DMS153 (cell line): ENCODE measurements at places on chromosomes 12 and 14.
A peak's percentile ranks its signal among the peaks of the same experiment; 100 is the strongest.

DNA sequence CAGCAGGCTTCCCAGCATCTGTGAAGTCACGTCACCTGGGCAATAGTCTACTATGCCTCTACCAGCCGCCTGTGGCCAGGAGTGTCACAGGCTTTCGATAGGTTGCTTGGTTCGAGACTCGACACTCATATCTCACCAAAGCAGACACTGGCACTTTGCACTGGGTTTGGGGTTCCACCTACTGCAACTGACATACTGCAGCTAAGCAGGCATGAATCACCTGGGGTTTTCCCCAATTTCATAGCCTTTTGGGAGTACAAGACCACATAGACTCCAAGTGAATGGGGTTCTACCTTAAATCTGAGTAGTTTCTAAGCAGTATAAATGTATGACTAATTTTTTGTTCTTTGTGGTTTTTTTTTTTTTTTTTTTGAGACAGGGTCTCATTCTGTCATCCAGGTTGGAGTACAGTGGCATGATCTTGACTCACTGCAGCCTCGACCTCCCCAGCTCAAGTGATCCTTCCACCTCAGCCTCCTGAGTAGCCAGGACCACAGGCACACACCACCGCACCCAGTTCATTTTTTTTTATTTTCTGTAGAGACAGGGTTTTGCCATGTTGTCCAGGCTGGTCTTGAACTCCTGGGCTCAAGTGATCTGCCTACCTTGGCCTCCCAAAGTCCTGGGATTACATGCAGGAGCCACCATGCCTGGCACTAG is 32.1 kb downstream of the DMAC2L start:
- DNase-seq = no peak

DNA sequence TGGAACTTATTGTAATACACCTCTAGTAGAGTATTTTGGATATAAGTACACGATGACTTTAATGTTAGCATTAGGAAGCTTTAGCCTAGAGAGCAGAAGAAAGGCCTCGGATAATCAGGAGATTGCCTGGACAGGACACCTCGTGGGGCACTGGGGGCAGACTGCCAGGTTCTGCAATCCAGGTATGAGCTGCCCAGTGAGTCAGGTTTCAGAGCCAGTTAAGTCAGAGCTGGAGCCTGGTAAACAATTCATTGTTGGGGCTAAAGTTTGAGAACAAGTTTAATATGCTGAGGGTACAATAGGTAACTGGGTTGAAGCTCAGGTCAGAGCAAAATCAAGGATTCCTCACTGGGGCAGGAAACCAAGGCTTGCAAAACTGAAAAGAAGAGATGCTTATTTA is 107.4 kb downstream of the RERGL start:
- DNase-seq = no peak

DNA sequence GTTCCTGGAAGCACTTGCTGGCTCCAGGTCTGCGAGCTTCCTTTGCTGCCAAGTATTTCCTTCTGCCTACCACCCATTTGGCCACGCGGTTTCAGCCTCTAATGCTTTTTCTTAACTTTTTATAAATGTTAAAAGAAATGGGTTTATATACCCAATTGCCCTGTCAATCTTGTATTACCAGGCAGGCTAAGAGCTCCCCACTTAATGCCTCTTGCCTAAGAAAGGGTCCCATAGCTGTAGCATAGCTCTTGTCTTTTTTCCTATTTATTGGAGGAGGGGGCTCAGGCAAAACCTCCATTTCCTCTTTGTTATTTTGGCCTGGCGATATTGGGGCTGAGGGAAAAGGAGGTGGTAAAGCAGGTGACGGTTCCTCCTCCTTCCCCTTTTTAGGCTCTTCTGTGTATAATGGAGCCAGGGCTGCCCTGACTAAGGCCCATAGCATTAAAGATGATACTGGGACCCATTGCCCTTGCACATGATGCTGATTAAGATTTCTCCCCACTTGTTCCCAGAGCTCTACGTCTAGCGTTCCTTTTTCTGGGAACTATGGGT is 21.6 kb upstream of the BLTP3B start:
- DNase-seq = no peak

DNA sequence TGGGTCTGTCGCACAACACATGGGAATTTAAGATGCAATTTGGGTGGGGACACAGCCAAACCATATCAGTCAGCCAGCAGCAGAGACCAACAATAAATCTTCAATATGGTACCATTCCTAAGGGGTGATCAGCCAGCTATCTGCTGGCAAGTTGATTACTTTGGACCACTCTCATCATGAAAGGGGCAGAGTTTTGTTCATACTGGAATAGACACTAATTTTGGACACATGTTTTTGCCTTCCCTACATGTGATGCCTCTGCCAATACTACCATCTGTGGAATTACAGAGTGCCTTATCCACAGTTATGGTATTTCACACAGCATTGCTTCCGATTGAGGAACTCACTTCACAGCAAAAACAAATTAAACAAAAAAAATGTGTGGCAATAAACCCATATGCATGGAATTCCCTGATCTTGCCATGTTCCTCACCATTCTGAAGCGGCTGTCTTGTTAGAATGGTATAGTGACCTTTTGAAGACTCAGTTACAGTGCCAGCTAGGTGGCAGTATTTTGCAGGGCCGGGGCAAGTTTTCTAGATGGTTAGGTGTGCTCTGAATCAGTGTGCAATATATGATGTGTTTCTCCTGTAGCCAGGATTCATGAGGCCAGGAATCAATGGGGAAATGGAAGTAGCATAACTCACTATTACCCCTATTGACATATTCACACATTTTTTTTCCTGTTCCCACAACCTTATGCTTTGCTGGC is 179.0 kb upstream of the IGF1 start:
- DNase-seq = no peak

DNA sequence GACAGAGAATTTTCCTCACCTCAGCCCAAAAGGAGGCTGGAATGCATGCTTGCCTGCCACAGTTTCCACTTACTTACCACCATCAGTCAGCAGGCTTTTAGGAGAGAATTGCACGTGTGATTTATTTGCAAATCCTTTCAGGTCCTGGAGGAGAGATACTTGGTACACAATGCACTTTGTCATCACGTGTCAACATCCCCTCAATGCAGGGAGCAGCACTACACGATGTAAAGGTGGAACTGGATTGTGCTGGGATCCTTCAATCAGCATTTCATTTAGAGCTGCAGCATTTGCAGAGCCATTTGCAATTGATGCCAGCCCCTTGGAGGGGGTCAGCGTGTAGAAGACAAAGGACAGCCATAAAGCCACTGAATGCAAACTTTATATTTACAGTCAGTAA is 218.1 kb downstream of the GLT1D1 start:
- DNase-seq = peak; percentile 76

- no peak for DNase-seq
These were observed 16.3 kb downstream of the DYNC1H1 start for GRCh38 chr14:101980700-101981099.

- DNase-seq = no peak
These were observed 84.3 kb upstream of the FOXN3 start for GRCh38 chr14:89501381-89501780.

DNA sequence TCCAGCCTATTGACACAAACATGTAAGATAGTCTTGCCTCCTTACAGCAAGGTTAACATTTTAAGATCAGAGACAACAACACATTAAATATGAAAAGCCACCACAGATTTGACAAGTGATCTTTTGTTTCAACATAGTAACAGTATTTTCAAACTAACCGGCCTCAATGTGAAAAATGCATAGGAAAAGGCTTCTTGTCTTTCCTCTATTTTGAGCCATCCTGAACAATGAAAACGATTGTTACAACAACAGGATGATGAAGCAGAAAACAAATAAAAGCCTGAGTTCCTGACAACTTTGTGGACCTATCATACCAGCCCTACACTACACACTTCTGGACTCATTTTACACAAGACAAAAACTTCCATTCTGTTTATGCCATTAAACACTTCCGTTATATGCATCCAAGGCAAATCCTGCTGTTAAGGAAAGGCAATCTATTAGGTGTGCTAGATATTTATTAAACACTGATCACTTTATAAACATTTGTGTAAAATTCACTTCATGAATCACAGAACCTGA is 37.3 kb downstream of the BAZ1A start:
- no peak for DNase-seq

DNA sequence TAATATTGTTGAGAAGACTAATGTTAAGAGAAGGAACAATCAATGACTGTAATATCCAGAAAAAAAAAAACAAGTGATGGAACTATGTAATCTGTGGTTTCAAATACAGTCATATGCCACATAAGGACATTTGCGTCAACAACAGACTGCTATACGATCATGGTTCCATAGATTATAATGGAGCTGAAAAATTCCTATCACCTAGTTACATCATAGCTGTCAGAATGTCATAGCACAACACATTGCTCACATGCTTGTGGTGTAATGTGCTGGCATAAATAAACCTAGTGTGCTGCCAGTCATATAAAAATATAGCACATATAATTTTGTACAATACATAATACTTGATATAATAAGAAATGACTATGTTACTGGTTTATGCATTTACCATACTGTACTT is 653.5 kb downstream of the TRHDE start:
- no peak for DNase-seq

DNA sequence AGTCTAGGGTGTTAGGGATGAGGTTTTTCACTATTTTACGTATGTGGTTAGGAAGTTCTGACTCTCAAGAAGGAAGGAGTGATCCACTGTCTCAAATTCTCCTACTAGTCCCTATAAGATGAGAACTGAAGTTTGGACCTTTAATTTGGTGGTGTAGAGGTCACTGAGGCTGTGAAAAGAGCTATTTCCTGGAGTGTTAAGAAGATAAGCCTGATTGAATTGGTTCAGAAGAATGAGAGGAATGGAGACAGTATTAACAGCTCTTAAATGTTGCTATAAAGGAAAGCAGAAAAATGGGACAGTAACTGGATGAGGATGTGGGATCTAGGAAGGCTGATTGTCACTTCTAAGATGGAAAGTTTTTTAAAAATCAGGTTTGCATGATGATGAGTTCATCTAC is 57.6 kb downstream of the CNTN1 start:
- no peak for DNase-seq

DNA sequence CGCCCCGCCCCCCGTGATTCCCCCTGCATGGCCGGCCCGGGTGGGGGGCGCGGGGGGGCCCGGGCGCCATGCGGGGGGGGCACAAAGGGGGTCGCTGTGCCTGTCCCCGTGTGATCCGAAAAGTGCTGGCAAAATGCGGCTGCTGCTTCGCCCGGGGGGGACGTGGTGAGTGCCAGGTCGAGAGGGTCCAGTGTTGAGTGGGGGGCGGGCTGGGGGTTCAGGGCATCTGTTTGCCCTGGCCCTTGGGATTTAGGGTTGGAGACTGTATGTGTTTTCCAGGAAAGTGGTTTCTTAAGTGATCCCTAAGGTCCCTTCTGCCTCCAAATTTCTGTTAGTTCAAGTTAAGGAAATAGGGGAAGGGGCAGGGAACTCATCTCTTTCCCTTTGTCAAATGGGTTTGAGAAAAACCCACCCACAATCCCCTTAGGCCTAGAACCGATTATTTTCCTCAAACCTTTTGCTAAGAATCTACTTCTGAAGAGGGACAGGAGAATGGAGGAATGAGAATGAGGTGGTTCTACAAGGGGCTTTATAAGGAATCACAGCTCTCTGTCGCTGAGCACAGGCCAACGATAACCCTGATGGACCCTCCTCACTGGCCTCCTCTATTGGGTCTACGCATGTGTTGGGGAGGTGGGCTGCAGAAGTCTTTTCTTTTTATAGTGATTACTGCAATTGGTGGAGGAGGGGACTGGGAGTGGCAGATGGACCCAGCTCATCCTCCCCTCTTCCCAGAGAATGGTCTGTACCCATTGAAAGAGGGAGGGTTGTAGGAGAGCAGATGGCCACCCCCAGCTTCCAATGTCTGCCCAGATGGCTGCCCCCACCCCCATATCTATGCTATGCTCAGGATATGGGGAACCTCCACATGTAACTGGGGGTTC is 834 bp downstream of the ARHGEF25 start:
- DNase-seq = no peak

- no peak for DNase-seq
These were observed 51.1 kb downstream of the MIS18BP1 start for GRCh38 chr14:45201905-45202304.

DNA sequence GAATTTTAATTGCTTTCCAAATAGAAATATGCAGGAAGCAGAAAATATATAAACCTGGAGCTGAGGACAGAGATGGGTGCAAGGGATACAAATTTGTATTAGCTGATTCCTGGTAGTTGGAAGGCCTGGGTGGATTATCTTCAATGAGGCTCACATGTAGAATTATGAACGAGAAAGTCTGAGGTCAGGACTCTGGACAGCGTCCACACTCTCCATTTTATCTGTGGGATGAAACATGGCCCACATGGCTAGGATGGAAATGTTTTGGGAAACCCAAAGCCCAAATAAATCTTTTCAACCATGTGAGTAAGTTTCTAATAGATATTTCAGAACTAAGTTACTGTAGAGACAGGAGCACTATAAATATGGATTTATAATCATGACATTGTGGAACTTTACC is 256.1 kb downstream of the APAF1 start:
- DNase-seq = no peak

DNA sequence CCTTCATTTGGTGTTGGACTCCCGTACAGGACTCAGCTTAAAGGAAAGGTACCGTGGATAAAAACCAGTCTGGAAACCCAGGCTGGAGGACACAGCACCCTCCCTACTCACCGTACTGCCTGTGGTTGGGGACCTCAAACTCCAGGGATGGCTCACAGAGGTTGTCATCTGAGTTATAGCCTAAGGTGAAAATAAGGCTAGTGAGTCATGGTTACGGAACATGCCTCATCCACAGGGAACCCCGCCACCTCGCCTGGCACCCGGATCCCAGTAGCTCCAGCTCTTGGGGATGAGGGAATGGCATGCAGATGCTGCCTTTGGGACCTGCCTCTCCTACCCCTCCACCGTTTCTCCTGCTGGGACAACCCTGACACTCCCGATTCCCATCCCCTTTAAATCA is 36.8 kb upstream of the GPR68 start:
- DNase-seq = no peak

DNA sequence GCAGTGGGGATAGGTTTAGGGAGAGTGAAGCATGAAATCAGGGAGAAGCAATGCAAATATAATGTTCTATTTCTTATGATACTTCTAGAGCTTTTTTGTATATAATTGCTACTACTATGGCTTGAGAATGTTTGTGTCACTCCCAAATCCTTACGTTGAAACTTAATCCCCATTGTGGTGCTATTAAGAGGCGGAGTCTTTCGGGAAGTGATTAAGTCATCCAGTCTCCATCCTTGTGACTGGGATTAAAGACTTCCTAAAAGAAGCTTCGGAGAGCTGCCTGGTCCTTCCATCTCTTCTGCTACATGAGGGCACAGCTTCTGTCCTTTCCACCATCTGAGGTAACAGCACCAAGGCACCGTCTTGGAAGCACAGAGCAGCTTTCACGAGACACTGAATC is 81.2 kb downstream of the COX16 start:
- no peak for DNase-seq

GRCh38 chr12:34333337-34333736 is 311.0 kb downstream of the ALG10 start:
- DNase-seq = no peak
